Left renal pelvis (tissue), 4 donors: ENCODE measurements at places on chromosomes 13 and 19.

DNA sequence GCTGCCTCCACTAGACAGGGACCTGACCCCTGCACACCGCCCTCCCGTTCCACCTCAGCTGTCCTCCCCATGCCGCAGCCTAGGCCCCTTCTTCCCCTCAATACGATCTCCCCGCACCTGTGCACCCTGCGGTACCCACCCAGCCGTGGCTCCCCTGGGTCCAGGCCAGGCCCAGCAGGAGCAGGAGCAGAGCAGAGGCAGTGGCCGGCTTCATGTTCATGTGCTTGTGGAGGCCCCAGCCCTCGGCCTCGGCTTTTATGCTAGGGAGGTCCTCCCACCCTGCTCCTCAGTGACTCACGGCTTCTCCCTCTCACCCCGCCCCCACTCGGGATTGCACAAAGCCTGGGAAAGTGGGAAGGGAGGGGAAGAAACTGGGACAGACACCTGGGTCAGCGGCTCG, 11.4 kb upstream of the KRTDAP start:
- no peak for DNase-seq

DNA sequence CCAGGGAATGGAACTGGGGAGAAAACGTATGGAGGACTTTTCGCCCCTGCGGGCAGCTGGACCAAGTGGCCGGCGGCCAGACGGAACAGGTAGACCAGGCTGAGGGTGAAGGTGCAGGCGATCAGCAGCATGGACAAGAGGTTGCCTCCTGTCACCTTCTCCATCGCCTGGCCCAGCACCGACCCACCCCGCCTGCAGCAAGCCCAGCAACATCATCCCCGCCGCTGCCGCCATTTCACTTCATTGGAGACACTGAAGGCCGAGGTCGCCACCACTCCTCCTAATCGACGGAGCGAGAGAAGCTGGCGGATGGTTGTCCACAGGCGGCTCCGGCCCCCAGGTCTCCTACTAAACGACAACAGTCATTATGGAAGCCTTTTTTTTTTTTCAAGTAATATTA, 5.0 kb upstream of the SLC46A3 start:
- DNase-seq, result no peak

DNA sequence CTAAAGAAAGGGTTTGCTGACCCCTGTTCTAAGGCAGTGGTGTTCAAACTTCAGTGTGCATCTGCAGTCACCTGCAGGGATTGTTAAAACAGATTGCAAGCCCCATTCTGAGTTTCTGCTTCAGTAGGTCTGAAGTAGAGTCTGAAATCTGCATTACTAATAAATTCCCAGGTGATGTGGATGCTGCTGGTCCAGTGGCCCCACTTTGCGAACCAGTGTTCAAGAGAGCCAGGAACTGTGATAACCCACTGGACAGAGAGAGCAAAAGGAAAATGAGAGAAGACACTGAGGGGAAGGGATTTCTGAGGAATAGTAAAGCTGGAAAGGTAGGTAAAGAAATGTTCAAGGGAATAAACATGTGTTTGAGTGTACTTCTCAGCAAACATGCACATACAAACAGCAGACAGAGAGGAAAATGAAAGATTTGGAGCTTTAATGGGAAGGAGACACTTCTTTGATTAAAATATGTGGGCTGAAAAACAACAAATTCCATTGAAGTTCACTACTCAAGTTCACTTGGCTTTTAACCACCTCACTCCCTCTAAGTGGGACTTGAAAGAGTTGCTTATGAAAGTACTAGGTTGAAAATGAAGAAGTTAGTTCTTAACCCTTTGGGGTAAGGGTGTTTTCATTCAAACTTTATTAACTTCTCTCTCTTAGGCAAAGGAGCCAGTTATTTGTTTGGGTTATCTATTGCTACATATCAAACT, 26.4 kb upstream of the FAM216B start:
- no peak for DNase-seq

GRCh38 chr13:23510979-23511735, 59.1 kb upstream of the TNFRSF19 start:
- no peak for DNase-seq

- no peak for DNase-seq
Measured at GRCh38 chr13:21242236-21242635, 65.8 kb downstream of the MRPL57 start.

DNA sequence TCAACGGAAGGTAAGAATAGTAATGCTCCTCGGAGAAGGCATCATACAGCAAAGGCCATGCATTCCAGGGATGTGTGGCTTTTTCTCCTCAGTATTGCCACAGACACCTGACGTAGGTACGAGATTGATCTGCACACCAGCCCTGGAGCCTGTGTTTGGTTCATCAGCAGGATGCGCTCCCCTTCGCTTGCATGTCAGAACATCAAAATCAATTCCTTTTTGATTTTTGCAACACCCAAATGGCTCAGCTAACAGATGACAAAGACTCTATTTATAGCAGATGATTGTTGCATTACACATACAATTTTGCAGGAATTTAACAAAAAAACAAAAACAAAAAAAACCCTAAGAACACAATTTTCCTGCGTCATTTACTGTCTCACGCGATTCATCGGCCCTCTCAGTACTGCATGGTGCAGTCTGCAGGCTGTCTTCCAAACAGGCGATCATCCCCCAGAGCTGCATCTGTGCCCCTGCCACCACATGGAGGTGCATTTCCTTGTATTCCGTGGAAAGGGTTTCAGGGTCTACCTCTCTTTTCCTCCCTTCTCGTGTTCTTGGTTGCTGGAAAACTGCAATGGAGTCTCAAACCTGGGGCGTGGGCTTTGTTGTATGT, 207.3 kb downstream of the TEX29 start:
- DNase-seq, result no peak

- DNase-seq, result no peak
Measured at GRCh38 chr19:47377801-47378200, 28.7 kb downstream of the DHX34 start.

- no peak for DNase-seq
Measured at GRCh38 chr13:40410315-40410714, 256.1 kb downstream of the FOXO1 start.

- no peak for DNase-seq
Measured at GRCh38 chr13:26095338-26095737, 43.5 kb upstream of the SHISA2 start.

- DNase-seq, result peak; percentile 73
Measured at GRCh38 chr19:50607874-50608785, 31.6 kb downstream of the SYT3 start.

GRCh38 chr13:68745502-68745901, 1362.1 kb upstream of the ATXN8OS start:
- DNase-seq, result no peak

- no peak for DNase-seq
Measured at GRCh38 chr19:7000333-7000732, 20.9 kb downstream of the MBD3L2B start.

GRCh38 chr19:7918615-7919421, 1.3 kb upstream of the SNAPC2 start:
- no peak for DNase-seq

DNA sequence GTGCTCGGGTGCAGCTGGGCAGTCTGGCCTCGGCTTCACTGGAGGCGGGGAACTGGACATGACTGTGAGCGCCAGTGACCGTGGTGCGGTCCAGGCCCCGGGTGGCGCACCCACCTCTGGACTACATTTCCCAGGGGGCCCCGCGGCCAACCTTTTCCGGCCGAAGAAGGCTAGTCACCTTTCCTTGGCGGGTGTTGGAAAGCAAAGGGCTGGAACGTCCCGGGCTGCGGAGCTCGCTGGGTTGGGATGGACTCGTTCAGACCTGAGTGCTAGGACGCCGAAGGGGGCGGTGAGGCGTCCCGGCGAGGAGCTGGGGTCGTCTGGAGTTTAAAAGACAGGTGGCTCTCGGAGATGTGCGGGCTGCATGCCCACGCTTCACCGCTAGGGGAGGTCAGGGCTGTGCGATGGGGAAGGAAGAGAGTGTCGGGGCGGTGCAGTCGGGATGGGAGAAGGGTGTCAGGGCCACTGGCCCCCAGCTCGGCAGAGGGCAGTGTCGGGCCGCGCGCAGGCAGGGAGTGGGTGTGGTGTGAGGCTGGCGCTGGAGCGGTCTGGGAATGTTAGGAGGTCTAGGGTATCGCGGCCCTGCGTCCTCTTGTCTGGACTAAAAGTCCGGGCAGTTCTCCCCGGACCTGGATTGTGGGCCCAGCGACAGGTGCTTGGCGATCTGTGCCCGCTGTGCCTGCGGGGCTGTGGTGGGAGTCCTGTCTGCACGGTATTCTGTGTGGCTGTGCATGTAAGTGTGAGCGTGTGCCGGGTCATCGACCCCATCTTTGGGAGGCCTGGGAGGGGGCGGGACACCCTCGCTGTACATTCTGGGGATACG, 57.1 kb downstream of the ZNF568 start:
- DNase-seq, result peak; percentile 80

- DNase-seq, result no peak
Measured at GRCh38 chr13:21010621-21011020, 50.8 kb downstream of the LATS2 start.

DNA sequence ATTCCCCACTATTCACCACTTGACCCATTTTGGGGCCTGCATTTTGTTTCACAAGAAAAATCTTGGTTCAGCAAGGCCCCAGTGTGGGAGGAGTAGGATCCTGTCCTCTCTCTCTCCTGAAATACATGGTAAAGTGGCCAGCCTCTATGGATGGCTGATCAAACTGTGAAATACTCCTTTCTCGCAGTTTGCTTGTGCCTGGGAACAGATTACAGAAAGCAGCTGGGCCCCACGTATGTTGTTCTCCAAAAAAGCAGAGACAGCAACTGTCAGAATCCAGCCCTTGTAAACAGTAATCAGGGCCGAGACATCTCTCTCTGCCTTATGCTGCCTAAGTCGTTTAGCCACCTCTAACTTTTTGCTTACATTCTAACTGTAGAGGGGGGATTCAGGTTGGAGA, 61.0 kb upstream of the RAP2A start:
- no peak for DNase-seq

DNA sequence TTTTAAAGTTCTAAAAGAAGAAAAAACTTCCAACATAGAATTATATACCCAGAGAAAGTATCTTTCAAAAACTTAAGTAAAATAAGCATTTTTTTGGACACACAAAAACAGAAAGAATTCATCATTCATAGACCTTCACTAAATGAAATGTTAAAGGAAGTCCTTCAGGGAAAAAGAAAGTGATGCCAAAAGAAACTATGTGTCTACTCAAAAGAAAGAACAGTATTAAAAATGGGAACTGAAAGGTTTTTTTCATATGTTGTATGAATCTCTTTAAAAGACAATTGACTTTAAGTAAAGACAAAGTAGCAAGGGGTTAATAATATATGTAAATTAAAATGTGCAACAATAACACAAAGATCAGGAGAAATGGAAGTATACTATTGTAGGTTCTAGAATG, 96.5 kb downstream of the DHRS12 start:
- no peak for DNase-seq

DNA sequence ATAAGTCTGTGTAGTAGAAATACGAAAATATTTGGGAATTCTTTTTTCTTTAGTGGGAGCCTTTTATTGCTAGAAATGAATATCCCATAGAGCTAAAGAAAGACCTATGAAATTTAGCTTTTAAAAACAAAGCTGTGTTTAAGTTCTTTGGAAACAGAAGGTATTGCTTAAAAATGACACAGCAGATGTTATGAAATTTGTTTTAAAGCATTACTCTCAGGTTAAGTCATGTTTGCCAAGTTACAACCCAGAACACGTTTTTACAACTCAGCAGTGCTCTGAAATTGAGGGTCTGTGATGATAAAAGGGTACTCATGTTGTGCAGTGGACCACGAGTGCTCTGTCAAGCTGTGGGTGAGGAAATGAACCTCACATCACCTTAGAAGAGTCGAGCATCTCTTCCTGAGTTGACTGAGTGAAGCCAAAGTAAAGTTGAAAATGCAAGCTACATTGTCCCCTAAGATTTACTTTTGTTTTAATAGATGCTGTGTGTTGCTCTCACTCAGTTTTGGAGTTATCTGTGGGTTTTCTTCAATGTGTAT, 161.1 kb downstream of the SHISA2 start:
- DNase-seq, result no peak

DNA sequence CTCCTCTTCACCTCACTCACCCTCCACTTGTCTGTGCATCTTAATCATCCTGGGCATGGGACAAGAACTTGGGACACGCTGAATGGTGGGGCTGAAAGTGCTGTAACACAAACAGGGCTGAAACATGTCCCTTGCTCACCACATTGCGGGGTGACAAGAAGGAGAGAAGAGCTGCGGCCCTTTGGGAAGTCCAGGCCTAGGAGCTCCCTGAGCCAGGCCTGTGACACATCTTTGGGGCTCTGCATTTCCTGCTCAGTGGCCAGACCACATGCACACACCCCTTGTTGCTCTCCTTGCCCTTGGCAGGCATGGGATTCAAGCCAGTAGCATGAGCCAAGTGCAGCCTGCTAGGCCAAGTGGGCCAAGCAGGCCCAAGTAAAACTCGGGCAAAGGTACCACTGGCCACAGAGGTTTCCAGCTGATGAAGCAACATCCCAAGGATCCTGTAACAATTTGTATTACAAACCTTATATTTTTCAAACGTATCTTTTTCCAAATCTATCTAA, 1384.3 kb upstream of the PCDH20 start:
- no peak for DNase-seq

GRCh38 chr13:98858191-98858590, 105.7 kb upstream of the SLC15A1 start:
- no peak for DNase-seq
